Activated T-cell treated with anti-CD3 and anti-CD28 coated beads, Interleukin-2, amount 50 U/mL, for 4 hours (primary cell): ENCODE measurements at places on chromosomes 16 and 17. TPM values are rescaled to one million over a fixed set of nuclear protein-coding genes. Genes with fewer than 3 reads are reported as not detected.

NPIPB9 gene
- 0.87 TPM for total RNA-seq

CCL16 gene
- not detected for total RNA-seq

KCNJ2 gene
- not detected for total RNA-seq

CDRT4 gene
- 0.63 TPM for total RNA-seq

C16orf86 gene
- total RNA-seq: 0.35 TPM

NMRAL1 gene
- total RNA-seq: 29.6 TPM

KIF19 gene
- not detected for total RNA-seq

GPRC5B gene
- 0.40 TPM for total RNA-seq

VMO1 gene
- not detected for total RNA-seq

RUSF1 gene
- total RNA-seq: 43.9 TPM

MEIOC gene
- 0.14 TPM for total RNA-seq

PRKCB gene
- total RNA-seq: 66.8 TPM

SDK2 gene
- 0.08 TPM for total RNA-seq

TEX14 gene
- 0.20 TPM for total RNA-seq

LRRC36 gene
- total RNA-seq: not detected

KRTAP17-1 gene
- not detected for total RNA-seq

KRTAP2-3 gene
- not detected for total RNA-seq

ABCA3 gene
- 2.7 TPM for total RNA-seq

TBX2 gene
- total RNA-seq: 0.15 TPM

CDH3 gene
- 0.22 TPM for total RNA-seq

PFAS gene
- total RNA-seq: 254 TPM

GNGT2 gene
- 8.7 TPM for total RNA-seq

POLR3E gene
- total RNA-seq: 111 TPM

KRTAP9-6 gene
- total RNA-seq: not detected
